ENCODE measurements at places on chromosomes 3 and 15.

- no peak for DNase-seq
Measured at GRCh38 chr3:42814914-42815507, 5.8 kb downstream of the ACKR2 start.

GRCh38 chr3:52463416-52463815 lies 8.0 kb downstream of the NISCH start:
- DNase-seq: no peak

GRCh38 chr3:197068077-197068476 lies 38.5 kb upstream of the MELTF start:
- DNase-seq: no peak

DNA sequence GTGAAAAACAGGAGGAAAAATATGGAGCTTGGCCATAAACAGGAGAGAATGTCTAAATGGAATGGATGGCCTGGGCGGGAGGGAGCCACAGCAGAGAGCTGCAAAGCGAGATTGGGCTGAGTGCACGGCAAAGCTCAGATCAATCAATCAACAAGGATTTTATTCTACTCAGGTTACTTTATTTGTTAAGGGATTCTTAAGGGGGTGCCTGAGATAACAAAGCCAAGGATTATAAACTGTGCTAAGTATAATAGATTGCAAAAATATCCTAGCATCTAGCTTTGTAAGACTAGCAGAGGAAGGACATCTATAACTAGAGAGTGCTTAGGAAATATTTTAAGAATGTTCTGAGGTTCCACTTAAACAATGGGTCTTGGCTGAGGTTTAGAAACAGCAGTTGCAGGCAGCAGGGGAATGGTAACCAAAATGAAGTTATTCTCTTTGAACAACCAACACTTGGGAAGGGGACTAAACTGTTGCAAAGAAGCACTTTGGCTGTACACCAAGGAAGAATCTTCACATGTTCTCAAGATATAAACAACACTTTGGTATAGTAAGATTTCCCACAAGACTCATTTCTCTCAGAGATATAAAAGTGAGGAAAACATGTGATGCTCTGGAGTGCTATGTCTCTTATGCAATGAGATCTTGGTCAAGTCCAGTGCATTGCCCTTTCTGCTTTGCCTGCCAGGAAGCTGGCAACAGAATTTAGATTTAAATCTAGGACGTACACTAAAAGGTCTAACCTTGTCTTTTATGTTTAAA lies 35.5 kb downstream of the TMEM212 start:
- DNase-seq: no peak

GRCh38 chr3:100106094-100106493 lies 8.2 kb downstream of the FILIP1L start:
- no peak for DNase-seq

DNA sequence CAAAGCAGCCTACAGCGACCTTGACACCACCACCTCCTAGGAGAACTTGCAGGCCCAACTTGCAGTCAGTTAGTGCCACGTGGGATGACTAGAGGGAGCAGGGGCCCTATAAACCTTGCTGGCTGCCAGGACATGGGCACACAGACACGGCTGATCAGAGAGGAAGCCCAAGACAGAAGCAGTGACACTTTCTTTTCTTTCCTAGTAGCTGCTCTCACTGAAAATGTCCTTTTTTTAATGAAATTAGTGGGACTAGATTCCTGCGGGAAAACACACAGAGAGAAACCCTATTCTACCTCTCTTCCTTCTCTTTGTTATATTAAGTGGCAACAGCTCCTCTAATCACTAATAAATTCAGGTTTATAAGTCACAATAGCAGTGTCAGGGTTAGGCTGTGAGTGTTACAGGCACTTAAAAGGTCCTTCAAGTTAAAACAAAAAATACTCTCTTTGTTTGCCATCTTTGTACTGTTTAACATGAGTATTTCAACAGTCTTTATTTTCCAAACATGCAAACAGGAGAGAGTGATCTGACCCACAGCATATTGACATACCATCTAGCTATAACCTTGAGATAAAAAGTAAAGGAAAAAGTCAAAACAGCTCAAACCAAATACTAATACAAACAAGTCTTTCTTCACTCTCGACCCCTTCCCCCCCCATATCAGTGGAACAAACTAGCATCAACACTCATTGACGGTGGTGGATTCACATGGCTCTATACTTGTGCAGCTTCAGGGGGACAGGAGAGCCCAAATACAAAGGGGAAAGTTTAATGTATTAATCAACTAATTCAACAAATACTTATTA lies 2.1 kb upstream of the TMEM212 start:
- DNase-seq: no peak

- DNase-seq: no peak
Measured at GRCh38 chr3:21357241-21357640, 393.8 kb downstream of the ZNF385D start.

GRCh38 chr3:175612487-175613196 lies 753.5 kb downstream of the NAALADL2 start:
- DNase-seq: no peak

GRCh38 chr15:45134682-45135604 lies 5.1 kb downstream of the DUOX1 start:
- DNase-seq: no peak

DNA sequence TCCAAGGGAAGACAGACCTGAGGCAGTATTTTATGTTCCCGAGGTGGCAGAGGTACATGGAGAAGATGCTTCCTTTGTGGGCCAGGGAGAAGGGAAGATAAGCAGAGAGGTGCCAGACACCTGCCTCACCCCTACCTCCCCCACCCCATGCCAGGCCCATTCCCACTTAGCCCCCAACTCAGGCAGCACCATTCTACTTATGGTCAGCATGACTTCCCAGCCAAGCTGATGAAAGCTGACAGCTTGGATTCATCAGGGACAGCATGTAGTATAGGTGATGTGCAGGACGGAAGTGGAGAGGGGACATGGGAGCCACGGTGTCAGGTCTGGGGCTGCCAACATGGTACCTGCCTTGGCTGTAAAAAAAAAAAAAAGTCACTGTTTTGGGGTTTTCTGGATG lies 57.5 kb upstream of the CSPG4 start:
- no peak for DNase-seq

- no peak for DNase-seq
Measured at GRCh38 chr15:24857763-24858162, 97.0 kb upstream of the SNRPN start.

Data from psoas muscle (tissue), 8 donors.